Amniotic stem cell (primary cell): ENCODE measurements at places on chromosomes 6 and 20.

DNA sequence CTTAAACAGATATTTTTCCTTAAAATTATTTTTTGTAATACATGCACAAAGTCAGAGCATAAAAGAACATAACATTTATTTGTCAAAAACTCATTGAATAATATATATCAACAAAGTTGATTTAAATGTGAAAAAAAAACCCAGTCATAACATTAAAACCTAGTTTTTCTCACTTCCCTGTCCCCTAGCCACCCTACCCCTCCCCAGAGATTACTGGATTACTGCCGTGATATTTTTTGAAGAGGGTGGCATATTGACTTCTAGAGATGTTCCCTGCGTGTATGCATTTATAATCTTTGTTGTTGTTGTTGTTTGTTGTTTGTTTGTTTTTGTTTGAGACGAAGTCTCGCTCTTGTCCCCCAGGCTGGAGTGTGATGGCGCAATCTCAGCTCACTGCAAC lies 52.4 kb upstream of the ARMC2 start:
- DNase-seq, result no peak

DNA sequence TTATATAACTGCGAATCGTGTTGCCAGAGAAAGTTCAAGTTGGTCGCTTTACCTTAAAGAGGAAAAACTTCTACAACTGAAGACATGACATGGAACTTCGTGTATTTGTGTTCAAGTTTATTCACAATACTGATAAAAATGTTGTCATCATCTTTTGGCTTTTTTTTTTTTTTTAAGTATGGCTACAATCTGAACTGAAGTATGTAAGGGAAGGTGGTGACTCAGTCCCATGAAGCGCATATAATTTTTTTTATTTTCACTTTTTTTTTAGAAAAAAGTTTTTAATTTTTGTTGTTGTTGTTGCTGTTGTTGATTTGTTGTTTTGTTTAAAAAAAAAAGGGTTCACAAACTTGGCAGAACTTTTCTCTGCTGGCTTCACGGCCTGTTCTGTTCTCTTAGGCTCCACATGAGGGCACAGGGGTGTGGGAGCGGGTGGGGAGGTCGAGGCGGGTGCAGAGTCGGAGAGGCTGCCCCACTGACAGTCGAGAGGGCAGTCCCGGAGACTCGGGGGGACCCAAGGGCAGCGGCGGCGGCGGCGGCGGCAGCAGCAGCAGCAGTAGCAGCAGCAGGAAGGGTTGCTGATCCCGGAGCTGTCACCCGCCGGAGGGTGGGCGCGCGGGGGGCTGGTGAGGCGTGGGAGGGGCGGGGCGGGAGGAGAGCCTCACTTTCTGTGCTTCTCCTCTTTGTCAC lies 17.0 kb downstream of the TFAP2A start:
- DNase-seq, result no peak

DNA sequence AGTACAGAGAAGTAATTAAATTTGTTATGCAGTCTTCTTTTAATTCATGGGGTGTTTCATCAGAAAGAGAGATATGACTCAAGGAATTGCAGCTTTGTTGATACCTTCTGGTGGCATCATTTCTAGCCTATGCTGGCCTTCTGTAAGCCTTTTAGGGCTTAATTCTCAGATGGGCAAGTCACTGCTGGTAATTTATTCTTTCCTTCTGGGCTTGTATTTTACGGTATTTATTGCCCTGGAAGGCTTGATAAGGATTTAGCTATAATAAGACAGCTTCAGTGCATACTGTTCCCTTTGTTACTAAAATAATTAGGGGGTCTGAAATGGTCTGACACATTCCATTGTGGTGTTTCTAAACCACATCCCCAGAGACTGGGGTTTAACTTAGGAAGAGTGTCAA lies 57.9 kb upstream of the EMILIN3 start:
- no peak for DNase-seq

- DNase-seq, result no peak
Measured at GRCh38 chr6:33621711-33622388, 728 bp downstream of the ITPR3 start.

DNA sequence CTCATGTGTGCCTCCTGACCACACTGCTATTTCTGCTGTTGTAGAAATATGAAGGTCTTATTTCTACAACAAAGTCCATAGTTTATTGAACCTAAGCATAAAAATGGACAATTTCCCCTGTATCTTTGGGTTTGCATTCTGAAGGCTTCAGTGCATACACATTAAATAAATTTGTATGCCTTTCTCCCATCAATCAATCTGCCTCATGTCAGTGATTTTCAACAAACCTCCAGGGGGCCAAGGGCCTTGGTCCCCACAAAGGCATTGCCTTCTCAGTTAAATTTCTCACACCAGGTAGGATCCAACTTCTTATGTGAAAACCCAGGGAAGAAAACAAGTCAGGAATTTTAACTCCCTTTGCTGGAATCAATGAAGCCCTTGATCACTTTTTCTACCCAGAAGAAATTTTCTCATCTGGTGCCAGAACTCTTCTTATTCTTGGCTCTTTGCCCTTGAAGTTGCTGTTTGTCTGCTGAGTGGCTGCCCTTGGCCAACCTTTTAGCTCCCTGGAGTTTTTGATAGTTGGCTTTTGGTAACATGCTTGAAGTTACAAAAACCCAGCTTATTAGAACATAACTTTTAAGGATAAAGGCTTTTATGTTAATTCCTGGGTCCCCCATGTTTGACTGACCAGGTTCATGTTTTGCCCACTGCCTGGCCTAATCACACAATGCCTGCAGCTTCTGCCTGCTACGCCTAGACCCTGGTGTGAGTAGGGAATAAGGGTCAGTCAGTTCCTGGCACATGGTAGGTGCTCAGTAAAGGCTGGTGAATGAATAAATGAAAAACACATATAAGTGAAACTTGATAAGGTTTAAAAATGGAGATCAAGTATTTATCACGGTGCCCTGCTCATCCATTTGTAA lies 37.0 kb downstream of the SHLD1 start:
- DNase-seq, result no peak

- DNase-seq, result peak; percentile 58
Measured at GRCh38 chr6:30263734-30264133, 50.5 kb upstream of the TRIM26 start.

DNA sequence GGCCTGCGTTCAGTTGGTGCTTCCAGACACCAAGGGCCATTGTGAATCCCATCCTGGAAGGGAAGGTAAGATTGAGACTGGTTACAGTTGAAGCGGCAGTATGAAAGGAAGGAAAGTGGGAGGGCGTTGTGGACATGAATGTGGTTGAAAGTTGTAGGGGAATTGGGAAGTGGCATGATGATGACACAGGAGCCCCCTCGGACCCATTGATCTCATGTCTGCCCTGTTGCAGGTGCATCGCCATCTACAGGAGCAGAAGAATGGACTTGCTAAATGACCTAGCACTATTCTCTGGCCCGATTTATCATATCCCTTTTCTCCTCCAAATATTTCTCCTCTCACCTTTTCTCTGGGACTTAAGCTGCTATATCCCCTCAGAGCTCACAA lies 5.5 kb downstream of the HLA-DQA1 start:
- DNase-seq, result no peak

- DNase-seq, result no peak
Measured at GRCh38 chr6:128303870-128304269, 216.5 kb downstream of the PTPRK start.

DNA sequence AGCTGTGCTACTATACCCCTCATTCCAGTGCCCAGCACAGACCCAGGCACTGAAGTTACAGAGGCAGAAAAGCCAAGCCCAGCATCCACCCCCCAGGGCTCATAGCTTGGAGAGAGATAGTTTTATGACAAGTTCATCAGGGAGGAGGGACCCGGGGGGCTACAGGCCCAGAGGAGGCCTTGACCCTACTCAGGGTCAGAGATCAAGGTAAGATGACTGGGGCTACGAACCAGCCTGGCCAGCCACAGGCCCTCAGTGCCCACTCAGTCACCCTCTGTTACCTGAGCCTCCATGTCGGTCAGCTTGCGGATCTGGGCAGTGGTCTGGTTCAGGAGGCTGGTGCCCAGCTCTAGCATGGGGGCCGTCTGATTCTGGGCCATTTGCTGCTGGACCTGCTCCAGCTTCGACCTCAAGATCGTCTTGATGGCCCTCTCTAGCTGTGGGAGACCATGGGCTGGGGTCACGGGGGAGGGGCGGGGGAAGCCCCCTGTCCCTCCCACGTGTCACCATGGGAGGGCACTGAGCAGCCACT lies 26.1 kb downstream of the ANGPT4 start:
- no peak for DNase-seq

DNA sequence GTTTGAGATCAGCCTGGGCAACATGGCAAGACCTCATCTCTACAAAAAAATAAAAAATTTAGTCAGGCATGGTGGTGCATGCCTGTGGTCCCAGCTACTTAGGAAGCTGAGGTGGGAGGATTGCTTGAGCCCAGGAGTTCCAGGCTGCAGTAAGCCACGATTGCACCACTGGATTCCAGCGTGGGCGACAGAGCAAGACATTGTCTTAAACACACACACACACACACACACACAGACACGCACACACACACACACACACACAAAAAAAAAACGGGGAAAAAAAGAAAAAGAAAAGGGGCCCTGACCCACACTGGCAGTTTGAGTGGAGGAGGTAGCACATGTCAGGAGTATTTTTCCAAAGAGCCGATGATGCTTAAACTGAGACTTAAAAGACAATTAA lies 122.2 kb downstream of the AFG1L start:
- DNase-seq, result no peak

- no peak for DNase-seq
Measured at GRCh38 chr6:170293341-170294231, 2.7 kb upstream of the DLL1 start.

- peak; percentile 22 for DNase-seq
Measured at GRCh38 chr20:41692479-41693135, 74.4 kb upstream of the CHD6 start.

- no peak for DNase-seq
Measured at GRCh38 chr20:9514461-9515213, at the start of gene LAMP5. TSS of gene LAMP5 (plus strand) at chr20:9514590. CDS start at chr20:9514853, 263 bp downstream.

DNA sequence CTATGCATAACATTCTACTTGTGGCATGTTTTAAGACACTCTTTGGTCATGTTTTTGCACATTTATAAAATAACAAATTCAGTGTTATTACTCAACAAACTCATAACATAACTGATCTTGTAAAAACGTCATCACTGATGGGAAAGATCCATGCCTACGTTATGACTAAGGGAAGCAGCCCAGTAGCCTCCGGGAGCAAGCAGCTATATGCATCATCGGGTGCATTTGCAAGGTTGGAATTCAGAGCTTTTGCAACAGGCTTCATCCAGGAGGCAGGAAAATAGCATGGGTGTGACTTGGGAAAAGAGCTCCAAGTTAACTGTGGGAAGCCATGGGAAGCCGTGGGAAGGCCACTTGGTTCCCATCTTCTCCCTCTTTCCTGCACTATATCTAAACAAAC lies 271.6 kb upstream of the SGK1 start:
- peak; percentile 85 for DNase-seq

DNA sequence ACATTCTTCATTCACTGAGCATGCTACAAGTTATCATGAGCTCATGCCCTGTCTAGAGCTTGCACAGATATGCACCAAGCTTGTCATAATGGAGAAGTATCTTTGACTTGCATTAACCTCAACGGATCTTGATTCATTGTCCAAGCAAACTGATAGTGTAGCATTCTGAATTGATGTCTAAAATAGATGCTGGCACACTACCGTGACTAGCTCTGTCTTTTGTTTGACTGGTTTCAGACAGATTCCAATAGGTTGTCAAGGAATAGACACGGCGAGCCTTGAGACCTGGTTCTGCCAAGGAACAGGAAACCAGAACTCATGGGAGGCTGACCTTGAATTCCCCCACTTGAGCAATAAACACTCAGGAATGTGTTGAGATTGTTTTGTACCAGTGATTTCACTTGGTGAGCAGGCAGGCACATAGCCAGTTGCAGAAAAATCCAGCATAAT lies 1153.1 kb upstream of the GJE1 start:
- no peak for DNase-seq

- DNase-seq, result no peak
Measured at GRCh38 chr6:43778976-43779851, 9.2 kb downstream of the VEGFA start.

GRCh38 chr6:73704260-73704659 lies 8.3 kb downstream of the CD109 start:
- DNase-seq, result peak; percentile 84
